Kidney (tissue), 22 donors: ENCODE measurements at places on chromosomes 2 and 18.

- no peak for DNase-seq
Measured at GRCh38 chr18:54089749-54090459, 134.6 kb downstream of the MBD2 start.

DNA sequence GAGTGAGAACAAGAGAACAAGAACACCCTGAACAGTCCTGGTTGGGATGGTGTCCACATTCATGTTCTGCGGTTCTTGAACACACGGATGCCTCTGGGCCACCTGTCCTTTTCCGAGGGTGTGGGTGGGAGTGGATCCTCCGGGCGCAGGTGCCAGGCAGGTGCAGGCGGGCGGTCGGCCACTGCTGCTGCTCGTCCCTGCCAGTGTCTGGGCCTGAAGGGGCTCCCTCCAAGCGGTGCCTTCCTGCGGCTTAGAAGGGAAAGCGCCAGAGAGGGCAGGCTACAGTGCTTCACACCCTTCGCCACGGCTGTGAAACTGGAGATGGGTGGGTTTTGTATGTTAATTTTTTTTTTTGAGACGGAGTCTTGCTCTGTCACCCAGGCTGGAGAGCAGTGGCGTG, 8.0 kb upstream of the D2HGDH start:
- no peak for DNase-seq

GRCh38 chr2:68775272-68775842, 40.7 kb downstream of the ARHGAP25 start:
- DNase-seq, result no peak

DNA sequence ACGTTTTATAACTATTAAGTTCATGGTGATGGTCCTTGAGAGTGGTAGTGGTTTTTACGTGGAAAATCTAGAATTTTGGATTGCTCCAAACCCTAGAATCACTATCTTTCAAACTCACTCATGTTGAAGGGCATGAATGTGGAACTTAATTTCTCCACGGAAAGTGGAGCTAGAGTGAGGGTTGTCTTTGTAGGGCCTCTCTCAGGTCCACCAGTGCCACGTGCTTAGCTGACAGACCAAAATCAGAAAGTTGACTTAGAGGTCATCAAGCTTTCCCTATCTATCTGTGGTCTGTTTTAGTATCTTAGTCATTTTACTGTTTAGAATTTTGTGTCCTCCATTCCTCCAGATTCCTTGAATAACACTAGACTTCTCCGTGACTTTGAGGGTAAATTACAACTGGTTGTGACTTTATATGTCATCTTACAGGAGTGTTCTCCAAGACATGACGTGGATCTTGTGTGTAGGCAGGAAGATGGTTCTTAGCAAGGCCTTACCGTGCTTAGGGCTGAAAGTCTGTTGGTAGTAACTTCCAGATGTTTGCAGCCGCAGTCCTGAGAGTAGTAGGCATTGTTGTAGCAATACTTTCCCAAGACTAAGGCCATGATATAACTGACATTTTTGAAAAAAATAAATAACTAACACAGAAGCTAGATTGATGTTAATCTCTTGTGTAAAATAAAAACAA, 26.8 kb downstream of the DIS3L2 start:
- DNase-seq, result no peak

DNA sequence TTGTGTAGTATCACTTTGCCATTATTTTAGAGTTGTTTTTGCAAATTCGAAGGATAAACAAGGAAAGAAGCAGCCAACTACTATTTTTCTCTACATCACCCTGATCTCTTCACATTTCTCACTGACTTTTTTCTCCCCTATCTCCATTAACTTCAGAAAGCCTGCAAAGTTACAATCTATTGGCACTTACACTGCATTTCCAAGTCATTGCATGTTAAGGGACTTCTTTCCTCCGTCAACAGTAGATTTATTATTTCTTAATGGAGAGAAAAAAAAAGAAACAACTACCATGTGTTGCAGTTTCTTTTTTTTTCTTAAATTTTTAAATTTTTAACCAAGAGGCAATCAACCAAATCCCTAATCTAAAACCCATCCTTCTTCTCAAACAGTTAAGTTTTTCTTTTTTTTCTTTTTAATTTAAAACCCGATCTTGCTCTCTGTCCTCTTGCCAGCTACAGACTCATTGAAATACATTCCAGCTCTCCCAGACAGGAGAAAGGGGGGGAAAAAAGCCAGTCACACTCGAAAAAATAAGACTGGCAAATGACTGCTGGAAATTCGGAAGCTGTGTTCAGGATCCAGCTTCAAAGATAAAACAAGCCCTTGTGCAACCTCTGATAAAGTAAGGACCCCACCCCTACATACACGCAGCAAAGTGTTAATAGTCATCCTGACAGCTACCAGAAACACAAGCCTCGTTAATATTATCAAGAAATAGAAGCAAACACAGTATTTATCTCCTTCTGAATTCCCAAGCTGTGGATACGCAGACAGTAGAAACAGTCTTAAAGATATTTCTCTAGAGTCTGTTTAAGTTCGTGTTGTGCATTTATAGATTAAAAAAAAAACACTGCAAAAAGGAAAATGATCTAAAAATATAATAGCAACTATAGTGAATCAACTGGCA, 1.3 kb downstream of the LRRTM4 start:
- peak; percentile 38 for DNase-seq

- DNase-seq, result no peak
Measured at GRCh38 chr2:104158191-104158590, 695.7 kb upstream of the POU3F3 start.

DNA sequence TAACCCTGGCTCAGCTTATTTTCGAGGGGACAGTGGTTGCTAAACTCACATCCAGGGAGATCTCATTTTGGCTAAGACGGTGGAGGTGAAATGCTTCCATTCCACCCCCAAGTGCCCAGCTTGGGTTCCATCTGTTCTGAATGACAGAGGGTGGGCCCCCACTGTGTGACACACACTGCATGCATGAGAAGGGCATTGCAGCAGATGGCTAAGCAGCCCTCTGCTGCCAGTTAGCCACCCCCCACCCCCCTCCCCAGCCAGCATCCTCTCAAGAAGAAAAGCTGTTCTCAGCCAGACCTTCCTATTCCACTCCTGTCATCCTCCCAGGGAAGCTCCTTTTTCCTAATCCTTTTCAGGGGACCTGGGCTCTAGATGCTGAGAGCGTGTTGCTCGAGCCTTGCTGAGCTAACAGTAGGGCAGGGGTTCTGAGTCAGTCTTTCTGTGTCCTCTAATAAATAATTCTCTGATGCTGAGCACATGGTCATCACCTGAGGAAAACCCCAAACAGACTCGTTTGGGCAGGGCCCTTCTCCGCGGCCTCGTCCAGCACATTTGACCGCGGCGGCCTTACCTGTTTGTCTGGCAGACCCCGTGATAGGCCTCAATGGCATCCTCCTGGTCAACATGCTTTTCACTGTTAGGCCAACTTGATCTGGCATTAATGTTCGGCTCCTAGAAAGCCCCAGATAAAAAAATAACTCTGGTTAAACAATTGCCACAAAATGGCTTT, 49.5 kb upstream of the ACAA2 start:
- DNase-seq, result no peak

GRCh38 chr2:113157118-113157896, 16.5 kb upstream of the PSD4 start:
- DNase-seq, result peak; percentile 59

- DNase-seq, result no peak
Measured at GRCh38 chr2:181124497-181124896, 144.1 kb downstream of the UBE2E3 start.

- no peak for DNase-seq
Measured at GRCh38 chr2:150174971-150175421, 312.5 kb downstream of the RND3 start.

DNA sequence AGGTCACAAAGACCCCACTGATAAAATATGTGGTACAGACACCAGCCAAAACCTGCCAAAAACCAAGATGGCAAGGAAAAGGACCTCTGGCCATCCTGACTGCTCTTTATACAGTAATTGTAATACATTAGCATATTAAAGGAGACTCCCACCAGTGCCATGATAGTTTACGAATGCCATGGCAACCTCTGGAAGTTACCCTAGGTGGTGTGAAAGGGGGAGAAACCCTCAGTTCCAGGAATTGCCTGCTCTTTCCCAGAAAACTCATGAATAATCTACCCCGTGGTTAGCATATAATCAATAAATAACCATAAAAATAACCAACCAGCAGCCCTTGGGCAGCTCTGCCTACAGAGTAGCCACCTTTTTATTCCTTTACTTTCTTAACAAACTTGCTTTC, 129.8 kb upstream of the EPB41L3 start:
- no peak for DNase-seq

- no peak for DNase-seq
Measured at GRCh38 chr18:62328586-62329525, 3.7 kb downstream of the TNFRSF11A start.

- DNase-seq, result no peak
Measured at GRCh38 chr2:223720367-223720766, 117.0 kb downstream of the AP1S3 start.

DNA sequence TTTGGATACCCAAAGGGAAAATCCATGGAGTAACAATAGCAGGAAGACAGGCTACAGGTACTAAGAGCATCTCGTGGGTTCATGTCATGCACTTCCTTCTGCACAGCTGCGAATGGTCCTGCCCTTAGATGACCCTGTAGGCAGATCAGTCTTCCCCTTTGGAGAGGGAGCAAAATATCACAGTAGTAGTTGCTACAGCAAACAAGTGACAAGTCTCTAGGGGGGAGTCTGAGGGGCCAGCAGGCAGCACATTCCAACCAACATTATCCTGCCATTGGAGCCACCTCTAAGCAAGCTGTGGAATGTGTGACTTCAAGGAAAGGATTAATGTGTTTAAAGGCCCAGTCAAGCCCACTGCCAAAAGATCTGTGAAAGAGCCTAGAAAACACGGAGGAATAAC, 273.2 kb upstream of the PARD3B start:
- peak; percentile 33 for DNase-seq

- no peak for DNase-seq
Measured at GRCh38 chr18:59744271-59744721, 47.1 kb upstream of the CCBE1 start.
